ENCODE measurements at places on chromosomes 11 and 22. TPM values are rescaled to one million over a fixed set of nuclear protein-coding genes. Genes with fewer than 3 reads are reported as not detected.

Gene PHF21B
- total RNA-seq: not detected

Gene SLC22A6
- total RNA-seq: not detected

Gene XKR3
- not detected for total RNA-seq

Gene C11orf87
- total RNA-seq: not detected

Gene CD6
- not detected for total RNA-seq

Gene P2RY2
- not detected for total RNA-seq

Gene DDX17
- 372 TPM for total RNA-seq

Gene PGA4
- not detected for total RNA-seq

Gene FOXRED2
- total RNA-seq: 3.0 TPM

Gene ZNF215
- 3.1 TPM for total RNA-seq

Gene PLA2G6
- 16.8 TPM for total RNA-seq
